Brain pericyte (primary cell): ENCODE measurements at places on chromosomes 1 and 21.

GRCh38 chr1:178438432-178438831, 58.3 kb downstream of the CLEC20A start:
- DNase-seq, result no peak

DNA sequence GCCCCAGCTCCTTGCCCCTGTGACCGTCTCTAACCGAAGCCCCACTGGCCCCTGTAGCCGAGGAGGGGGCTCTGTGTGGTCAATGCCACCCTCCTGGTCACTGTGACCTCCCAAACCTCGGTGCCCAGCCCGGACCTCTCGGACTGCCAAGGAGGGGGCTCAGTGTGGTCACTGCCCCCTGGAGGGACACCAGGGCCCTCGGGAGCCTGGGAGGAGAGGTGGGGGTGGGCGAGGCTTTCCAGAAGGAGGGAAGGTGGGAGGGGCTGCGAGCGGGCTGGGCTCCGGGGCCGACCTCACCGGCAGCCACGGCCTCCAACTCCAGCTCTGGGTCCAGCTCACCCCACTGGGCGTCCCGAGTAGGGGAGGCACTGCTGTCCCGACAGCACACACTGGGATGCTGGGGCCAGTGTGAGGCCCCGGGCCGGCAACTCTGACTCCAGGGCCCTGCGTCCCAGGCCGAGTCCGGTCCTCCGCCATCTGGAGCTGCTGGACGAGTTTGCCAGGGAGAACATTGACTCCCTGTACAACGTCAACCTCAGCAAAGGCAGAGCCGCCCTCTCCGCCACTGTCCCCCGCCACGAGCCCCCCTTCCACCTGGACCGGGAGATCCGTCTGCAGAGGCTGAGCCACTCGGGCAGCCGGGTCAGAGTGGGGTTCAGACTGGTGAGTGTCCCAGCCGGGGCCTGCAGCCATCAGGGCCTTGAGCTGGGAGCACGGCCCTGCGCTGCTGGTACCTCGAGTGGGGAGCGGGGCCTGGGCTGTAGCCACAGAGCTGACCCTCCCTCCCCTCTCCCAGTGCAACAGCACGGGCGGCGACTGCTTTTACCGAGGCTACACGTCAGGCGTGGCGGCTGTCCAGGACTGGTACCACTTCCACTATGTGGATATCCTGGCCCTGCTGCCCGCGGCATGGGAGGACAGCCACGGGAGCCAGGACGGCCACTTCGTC, 6.4 kb downstream of the SCNN1D start:
- no peak for DNase-seq

- no peak for DNase-seq
Measured at GRCh38 chr1:53693773-53694717, 44.9 kb downstream of the GLIS1 start.

DNA sequence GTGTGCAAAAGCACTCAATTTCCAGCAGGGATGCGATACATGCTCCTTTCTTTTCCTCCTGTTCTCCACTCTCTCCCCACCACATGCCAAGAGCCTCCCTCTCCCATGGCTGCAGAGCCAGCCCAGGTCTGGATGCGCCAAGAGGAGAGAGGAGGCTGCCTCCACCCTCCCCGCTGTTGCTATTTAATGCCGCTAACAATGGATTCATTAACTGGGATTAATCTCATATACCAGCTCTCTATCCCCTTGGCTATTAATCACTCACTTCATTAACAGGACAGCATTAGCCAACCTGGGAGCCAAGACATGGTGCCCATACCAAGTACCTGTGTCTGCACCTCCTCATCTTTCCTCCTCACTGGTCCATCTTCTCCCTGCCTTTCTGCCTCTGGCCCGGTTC, 49.1 kb upstream of the SCMH1 start:
- DNase-seq, result no peak

DNA sequence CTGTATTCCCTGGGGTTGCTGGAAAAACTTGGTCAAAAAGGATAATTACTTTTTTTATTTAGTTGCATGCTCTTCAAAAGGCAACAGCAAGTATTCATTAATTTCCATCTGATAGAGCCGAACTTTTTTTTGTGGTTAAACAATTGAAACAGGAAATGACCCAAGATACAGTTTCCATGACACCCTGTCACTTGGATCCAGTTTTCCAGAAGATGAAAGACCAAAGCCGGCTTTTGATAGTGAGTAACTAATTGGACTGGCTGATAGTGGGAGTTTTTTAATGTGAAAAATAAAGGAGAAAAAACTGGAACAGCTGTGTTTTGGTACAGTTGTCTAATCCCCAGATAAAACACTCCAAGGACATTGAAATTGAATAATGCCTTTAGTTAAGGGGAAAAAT, 33.0 kb downstream of the CACHD1 start:
- no peak for DNase-seq

- DNase-seq, result no peak
Measured at GRCh38 chr1:38076455-38076854, 29.9 kb upstream of the POU3F1 start.

DNA sequence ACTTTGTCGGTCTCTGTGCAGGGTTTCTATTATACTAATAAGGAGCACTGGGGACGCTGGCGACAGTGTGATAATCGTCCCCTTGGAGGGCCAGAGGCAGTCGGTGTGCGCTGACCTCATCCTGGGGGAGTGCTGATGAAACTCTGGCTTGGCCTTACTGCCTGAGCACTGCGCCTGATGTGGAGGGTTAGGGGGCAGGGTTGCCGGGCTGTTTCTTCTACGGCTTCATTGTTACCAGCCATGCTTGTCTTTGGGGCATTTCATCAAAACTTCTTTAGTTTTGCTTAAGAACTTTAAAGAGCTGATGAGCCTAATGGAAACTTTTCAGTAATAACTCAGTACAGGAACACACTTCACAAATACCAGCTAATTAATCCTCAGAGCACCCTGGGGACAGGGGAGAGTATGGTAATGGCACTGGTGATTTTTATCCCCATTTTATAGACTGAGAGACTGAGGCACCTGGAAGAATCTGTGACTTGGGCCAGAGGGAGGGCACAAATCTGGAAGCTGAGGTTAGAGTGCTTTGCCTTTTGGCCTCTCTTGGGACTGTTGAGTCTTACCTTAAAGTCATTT, 81.8 kb downstream of the PEX14 start:
- no peak for DNase-seq

DNA sequence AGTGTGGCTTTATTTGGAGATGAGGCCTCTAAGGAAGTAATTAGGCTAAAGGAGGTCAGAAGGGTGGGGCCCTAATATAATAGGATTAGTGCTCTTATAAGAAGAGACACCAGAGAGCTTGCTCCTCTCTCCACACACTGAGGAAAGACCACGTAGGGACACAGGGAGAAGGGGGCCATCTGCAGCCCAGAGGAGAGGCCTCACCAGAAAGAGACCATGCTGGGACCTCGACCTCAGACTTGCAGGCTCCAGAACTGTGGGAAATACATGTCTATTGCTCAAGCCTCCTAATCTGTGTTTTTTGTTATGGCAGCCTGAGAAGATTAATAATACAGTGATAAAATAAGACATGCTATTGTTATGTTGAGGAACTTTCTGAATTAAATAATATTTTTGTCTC, 8.3 kb downstream of the RCAN1 start:
- DNase-seq, result no peak

- DNase-seq, result no peak
Measured at GRCh38 chr21:14962217-14962616, 102.6 kb downstream of the NRIP1 start.

- no peak for DNase-seq
Measured at GRCh38 chr1:12185918-12186678, 19.3 kb downstream of the TNFRSF1B start.

GRCh38 chr1:246724731-246725095, 504 bp downstream of the SCCPDH start:
- no peak for DNase-seq

- no peak for DNase-seq
Measured at GRCh38 chr1:36771660-36772284, 262.5 kb downstream of the GRIK3 start.

DNA sequence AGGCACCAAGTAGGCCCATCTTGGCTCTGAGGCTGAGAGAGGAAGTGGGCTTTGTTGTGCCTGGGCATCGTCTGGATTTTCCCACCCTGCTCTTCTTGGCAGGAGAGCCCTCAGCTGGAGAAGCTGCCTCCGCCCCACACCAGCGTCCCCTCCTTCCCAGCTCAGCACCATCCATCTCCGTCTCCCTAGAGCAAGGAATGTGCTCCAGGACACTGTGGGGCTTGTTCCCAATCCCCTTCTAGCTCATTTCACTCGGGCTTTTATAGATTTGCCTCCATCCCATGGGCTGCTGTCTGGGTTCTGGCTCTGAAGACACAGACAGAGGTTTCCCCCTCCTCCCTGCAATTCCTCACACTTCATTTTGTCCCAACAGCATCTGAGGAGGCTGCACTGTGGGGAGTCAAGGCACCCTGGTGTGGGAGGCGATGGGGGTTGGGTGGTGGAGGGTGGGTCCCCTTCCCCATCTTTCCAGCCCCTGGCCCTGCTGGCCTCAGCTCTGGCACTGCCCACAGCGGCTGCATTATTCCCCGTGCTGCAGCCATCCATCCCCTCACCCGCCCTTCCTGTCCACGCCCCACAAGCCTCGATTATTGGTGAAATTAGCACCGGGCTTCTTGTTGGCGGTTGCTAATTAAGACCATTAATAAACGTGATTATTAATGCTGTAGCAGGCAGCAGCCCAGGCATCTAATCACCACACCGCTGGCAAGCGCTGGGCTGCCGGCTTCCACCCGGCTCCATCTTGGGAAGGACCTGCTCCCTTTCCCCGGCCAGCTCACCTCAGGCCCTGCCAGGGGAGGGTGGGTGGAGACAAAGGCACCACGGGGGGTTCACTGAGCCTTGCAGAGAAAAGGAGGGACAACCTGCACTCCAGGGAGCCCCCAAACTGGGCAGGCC, 21.7 kb downstream of the RHBG start:
- DNase-seq, result no peak

DNA sequence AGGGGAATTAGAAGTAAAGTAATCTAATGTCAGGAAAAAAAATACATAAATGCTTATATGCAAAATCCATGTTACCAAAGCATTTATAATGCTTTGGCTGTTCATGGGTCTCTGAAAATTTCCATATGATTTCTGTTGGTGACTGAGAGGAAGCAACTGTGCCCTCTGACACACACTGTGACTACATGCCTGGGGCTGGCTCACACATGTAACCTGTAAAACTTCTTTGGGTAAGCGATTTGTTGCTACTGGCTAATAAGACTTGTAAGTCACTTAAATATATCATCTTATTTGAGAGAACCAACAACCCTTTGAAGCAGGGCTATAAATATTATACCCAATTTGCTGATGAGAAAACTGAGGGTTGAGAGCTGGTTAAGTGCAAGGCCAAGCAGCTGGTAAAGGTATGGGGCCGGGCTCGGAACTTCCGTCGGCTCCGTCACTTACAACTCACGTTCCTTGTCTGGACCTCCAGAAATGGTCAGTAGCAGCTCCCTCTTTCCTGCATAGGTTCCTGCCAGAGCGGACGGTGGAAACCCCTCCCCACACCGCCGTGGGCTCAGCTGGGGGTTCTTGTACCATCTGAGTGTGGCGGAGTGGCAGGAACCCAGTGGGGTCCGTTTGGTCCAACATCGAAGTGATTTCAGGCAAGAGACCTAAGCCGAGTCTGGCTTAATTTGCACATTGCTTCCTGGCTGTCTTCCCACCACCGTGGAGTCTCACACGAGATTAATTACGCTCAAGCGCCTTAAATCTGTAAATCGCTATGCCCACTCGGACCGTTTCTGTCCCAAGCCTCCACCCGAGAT, 714 bp downstream of the DFFA start:
- DNase-seq, result no peak

- no peak for DNase-seq
Measured at GRCh38 chr1:237903961-237904360, 13.2 kb upstream of the ZP4 start.

GRCh38 chr1:84571150-84571535, 3.1 kb downstream of the CTBS start:
- no peak for DNase-seq

- no peak for DNase-seq
Measured at GRCh38 chr1:169367096-169367685, 406 bp downstream of the NME7 start.

GRCh38 chr1:159987186-159987585, 33.1 kb upstream of the SLAMF9 start:
- DNase-seq, result no peak

GRCh38 chr1:92075311-92075710, at the start of gene SETSIP:
Gene SETSIP (minus strand): TSS chr1:92075411. CDS start chr1:92075411, 0 bp downstream.
- DNase-seq, result no peak

- no peak for DNase-seq
Measured at GRCh38 chr1:59043796-59044195, 253.1 kb upstream of the FGGY start.

DNA sequence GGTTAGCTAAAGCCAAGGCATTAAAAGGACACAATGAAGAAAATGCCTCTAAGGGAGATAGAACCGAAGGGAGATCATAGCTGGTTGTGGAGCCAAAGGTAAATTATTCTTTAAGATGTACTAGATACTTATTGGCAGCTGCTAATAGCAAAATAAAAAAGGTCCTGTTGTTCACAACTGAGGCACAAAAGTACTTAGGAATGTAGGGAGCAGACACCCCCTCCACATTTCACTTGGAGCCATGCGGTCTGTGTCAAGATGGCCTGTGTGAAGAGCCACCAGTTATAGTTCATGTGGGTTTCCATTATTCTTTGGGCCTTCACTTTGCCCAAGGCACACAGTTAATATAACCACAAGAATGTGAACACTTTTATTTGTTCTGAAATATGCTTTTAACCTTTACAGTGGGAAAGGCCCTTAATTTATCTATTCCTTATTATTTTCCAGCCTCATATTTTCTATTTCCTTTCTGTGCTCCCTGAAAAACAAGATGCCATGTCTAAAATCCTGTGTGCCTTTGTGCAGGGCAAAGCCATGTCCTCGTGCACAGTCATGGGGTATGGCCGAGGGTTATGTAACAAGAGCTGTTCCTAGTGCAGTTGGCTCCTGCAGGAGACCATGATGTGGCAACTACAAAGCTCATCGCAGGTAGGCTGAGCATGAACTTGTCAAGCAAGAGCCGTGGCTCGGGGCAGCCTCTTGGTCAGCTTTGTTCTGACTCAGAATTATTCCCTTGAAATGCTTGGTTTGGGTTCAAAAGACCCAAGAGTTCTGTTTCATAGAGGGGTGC, 16.2 kb upstream of the WDR26 start:
- no peak for DNase-seq

DNA sequence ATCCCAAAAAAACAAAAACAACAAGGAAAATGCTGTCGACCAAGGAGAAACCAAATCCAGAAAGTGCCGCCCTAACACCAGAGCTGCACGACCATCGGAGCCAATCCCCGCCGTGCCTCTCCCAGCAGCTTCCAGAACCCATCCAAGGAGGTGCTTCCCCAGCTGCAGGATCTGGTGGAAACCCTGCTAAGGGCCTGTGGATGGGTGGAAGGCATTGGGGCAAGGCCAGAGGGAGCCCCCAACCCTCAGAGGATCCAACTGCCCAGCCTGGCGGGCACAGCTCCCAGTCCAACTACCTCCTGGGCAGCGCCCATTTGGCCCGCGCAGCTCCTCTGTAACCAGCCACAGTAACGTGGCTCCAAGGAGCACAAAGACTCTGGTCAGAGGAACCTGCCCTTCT, 81.6 kb downstream of the NPHP4 start:
- no peak for DNase-seq

GRCh38 chr1:211326528-211327345, at the start of gene TRAF5:
Gene TRAF5 (plus strand): TSS chr1:211326833. CDS start chr1:211353240, 26,407 bp downstream.
- no peak for DNase-seq

- DNase-seq, result no peak
Measured at GRCh38 chr1:71233645-71234044, 152.8 kb upstream of the ZRANB2 start.
